ENCODE measurements at places on chromosomes 12 and 14.

DNA sequence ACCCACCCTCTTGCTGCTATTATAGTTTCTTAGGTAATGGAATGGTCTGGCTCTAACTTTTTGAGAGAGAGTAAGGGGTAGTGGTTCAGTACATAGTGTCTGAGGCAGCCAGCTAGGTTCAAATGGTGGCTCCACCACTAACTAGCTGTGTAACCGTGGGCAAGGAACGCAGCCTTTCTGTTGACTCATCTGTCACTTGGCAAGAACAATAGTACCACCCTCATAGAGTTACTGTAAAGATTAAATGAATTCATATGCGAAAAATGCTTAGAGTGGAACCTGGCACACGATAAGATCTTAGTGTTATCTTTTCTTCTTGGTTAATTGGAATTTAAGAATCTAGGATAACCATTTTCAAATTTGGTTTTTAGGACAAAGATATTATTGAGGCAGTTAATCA, 14.0 kb downstream of the CCDC62 start:
- DNase-seq: no peak

- DNase-seq: no peak
These were observed 65.7 kb downstream of the PRKD1 start for GRCh38 chr14:29861996-29862395.

- DNase-seq: peak; percentile 47
These were observed 26.8 kb downstream of the TMEM63C start for GRCh38 chr14:77208291-77208978.

- no peak for DNase-seq
These were observed 73.0 kb downstream of the IQSEC3 start for GRCh38 chr12:139585-139984.

DNA sequence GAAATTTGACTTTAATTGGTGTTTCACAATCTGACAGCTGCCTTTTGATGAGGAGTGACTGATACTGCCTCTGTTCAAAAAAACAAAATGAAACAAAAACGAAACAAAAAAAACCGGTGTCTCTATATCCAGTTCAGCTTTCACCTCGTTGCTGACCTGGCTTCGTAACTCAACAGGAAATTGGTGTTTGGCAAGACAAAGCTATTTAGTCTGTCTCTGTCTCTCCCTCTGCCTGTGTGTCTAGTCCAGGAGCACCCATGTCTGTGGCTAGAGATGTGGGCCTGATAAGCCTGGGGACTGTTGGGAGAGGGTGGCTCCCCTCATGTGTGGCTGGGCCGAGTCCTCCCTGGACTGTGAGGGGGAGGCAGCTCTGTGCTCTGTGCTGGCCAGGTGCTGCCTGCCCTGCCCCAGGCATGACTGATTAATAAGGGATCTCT, 11.3 kb downstream of the CACNA1C start:
- no peak for DNase-seq

DNA sequence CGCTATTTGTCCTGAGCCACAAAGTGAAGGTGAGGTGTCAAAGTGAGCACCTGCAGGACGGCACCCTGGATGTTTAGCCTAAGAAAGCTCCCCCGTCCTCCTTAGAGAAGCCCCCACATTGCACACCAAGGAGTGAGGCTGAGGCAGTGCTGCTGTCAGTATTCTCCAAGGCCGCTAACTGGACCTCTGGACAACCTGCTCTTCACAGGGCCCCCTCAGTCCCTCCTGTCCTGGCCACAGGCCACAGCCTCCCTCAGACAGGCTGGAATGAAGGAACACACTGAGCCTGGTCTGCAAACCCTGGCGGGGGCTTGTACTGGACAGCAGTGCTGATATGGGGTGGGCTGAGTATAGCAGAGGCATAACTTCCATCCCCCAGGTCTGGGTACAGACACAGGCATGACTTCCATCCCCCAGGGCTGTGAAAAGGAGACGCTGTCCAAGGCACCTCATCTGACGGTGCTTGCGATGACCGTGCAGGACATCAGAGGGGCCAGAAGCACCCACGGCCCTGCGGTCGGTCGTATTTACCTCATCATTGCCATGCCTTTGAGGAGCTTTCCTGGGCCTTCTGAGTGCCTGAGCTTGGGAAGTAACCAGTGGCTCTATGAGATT, 82.4 kb upstream of the DIO3 start:
- DNase-seq: no peak

DNA sequence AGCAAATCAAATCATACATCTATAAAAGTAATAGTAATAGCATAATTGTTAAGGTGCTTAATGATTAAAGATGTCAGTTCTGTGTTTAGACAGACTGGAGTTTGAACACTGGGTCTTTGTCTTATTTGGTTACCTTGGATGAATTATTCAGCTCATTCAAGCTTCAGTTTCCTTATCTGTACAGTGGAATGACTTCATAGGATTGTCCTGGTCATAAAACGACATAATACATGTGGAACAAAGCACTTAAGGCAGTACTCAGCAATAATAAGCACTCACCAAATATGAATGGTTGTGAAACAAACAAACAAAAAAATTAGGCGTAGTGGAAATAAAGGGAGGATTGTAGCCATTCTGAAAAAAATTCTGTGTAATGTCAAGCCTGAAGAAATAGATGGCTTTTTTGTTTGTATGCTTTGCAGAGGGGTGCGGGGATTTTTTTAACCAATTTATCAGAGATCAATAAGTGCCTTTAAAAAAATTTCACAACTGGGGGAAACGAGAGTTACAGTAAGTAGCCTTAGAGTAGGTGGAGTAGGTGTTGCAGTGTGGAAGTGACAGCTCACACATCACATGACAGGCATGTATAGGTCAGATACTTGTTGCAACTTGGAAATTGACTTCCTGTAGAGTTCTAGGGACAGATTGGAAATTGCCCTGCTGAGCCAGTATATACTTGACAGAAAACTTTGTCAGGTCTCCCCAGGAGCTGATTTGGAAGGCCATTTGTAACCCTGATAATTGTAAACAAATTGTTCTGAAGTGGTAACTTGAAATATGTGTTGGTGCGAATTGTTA, 157.7 kb downstream of the SLC15A5 start:
- no peak for DNase-seq

GRCh38 chr12:78164154-78164553, 333.5 kb downstream of the NAV3 start:
- no peak for DNase-seq
